ENCODE measurements at places on chromosomes 13 and 19. TPM values are rescaled to one million over a fixed set of nuclear protein-coding genes. Genes with fewer than 3 reads are reported as not detected.

DNA sequence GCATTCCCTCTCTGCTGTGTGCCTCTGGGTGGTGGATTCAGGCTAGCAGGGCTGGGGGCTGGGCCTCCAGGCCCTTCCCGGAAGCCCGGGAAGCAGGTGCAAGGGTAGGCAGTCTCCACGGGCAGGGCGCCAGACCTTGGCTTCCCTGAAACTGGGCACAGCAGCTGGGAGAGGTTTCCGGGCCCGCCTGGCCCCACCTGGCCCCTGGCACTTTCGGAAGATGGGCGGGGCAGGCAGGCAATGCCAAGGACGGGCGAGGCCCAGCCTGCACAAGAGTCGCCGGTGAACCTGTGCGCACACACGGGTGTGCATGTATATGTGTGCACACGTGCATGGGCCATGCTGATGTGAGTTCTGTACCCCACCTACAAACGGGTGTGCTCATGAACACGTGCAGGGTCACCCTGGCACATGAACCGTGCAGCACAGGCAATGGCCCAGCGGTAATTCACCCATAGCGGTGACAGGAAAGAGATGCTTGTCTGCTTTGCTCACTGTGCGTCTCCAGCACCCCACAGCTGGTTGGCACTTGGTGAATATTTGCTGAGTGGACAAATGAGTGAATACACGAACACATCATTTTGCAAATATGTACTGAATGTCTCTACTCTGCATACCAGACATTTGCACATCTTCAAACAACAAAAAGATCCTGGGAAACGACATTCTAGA, 15.3 kb downstream of the GADD45B start:
- no peaks in the 10 kb centered on the region for H3K27me3 ChIP-seq
- peaks cover 64% of the 10 kb centered on the region for H3K4me1 ChIP-seq
- H3K4me3 ChIP-seq = peak overlapping the region; percentile 43
- H3K27ac ChIP-seq = peak overlapping the region; percentile 96
- DNase-seq = no peak
- no peaks in the 10 kb centered on the region for H3K36me3 ChIP-seq

DNA sequence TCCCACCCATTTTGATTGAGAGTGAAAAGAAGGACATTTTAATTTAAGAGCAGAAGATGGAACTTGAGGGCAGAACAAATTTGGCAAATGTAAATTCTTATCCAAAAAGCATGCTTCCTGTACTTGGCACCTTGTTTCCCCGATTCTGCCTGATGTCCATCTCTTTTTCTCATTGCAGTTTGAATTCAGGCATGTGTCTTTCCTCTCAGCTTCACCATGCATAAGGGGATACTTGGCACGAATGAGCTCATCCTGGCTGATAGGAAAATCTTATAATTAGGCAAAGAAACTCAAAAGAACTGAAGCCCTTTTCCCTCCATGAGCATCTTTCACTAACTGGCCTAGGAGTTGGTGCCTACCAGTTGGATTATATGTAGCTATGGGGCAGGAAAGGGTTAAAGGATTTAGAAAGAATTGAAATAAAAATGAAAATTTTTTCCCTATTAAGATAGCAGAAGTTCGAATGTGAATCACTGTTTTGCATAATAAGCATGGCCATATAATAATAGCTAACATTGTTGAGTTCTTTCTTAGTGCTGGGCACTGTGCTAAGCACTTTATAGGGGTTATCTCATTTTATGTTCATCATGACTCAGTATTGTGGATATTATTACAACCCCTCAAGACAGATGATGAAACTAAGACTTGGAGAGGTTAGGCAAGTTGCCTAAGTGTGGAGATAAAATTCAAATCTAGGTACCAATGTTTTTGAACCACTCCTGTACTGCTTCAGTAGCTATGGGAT, 386.6 kb downstream of the KCNRG start:
- DNase-seq = no peak
- no peak overlapping the region for H3K27ac ChIP-seq
- no peak overlapping the region for H3K4me3 ChIP-seq
- peaks cover 18% of the 10 kb centered on the region for H3K4me1 ChIP-seq
- no peaks in the 10 kb centered on the region for H3K36me3 ChIP-seq

Gene ETV2
- total RNA-seq = 1.2 TPM

Gene ATXN8OS
- total RNA-seq = not detected

Measured in osteocyte (in vitro differentiated cells).